ENCODE measurements at places on chromosomes 2 and 18.

DNA sequence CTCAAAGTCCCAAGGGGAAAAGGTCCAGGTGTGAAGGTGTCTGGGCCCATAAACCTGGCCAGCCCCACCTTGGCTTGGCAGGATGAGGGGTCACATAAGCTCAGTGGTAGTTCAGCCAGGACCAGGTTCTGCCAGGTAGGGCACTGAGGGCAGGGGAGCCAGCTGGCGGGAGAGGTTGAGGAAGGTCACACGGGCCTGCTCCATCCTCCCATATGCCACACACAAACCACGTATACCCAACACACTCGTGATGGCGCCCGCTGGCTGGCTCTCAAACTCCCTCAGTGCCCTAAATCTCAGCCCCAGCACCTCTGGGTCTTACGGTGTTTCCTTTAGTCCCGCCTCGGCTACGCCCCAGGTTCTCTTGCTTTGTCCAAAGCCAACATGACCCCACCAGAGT lies 160.5 kb downstream of the ZFP36L2 start:
- no peak for DNase-seq

DNA sequence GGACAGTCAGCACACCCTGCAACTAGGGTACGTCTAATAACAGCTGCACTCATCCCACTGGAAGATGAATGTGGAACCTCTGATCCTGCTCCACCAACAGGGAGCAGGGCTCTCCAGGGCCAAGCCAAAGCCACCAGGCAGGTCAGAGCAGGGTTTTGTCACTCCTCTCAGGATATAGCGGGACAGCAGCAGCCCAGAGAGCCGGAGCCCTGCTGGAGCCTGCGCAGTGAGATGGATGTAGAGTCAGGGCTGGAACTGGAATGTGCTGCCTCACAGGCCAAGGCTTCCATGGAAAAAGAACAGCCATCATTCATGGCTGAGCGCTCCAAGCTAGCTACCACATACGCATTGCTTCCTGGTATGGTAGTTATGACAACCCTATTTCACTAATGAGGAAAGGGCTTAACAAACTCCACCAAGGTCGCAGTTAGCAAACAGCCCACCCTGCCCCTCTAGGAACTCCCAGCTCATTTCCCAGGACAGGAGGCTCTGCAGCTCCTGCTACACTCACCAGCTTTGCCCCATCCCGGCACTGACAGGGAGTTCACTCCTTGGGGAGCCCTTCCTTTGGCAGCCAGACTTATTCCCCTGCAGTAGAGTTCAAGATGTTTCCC lies 85.2 kb downstream of the HS1BP3 start:
- no peak for DNase-seq

GRCh38 chr18:74468547-74469061 lies 11.5 kb upstream of the DIPK1C start:
- DNase-seq: no peak

- DNase-seq: peak; percentile 5
Observed at GRCh38 chr2:179268277-179268925, 3.8 kb upstream of the SESTD1 start.

- DNase-seq: no peak
Observed at GRCh38 chr2:189402932-189403331, 38.3 kb upstream of the WDR75 start.

DNA sequence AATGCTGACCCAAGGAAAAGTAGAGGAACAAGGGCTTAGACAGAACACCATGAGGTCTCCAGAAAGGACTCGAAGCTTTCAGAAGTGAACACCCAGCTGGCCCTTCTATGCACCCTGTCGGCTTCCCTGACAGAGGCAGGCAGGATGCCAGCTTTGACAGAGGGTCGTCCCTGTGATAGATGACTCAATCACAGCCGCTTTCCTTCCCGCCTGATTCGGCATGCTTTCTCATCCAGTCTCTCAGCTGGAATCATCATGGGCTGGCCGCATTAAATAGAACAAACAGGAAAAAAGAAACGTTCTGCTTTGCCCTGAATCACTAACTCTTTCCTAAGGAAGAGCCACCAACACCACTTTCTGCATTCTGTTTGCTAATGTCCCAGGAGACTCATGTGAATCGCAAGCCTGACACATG lies 140.3 kb upstream of the RAB12 start:
- DNase-seq: peak; percentile 62

DNA sequence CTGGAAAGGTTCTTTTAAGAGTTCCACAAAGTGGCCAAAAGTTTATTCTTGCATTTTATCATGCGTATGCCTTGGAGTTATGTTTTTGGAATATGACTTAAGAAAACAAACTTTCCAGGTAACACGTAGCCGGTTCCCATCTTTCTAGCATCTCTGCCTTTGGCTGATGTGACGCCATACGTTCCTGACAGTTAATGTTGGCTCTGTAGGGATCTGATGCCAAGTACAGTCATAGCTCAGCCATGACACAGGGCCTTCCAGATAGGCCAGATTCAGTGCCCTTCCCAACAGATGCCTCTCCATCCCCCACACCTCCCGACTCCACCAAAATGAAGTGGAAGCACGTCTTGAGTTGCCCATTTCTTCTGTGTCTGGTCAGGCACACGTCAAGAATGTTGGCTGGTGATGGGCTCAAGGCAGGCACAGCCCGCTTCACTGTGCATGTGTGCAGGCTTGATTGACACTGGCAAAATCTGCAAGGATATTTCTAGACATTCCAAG lies 51.0 kb upstream of the THOC1 start:
- DNase-seq: no peak

DNA sequence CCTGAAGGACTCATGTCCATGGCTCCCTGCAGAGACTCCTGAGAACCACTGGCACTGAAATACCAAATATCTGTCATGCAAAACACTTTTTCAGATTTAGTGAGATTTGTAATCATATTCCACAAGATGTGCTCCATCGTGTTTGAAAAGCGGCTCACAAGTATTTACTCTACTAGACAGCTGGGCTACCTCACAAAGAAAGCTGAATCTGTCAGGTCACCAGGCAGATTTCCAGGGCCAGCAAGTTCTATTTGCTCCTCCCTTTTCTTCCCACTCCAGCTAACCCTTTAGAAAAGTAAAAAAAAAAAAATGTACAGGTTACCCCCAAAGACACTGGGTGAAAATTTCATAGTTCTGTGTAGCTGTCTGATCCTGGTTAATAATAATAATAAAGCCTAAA lies 22.9 kb downstream of the WIPF1 start:
- DNase-seq: peak; percentile 51

- peak; percentile 18 for DNase-seq
Observed at GRCh38 chr2:23803264-23803964, 123.5 kb downstream of the ATAD2B start.

DNA sequence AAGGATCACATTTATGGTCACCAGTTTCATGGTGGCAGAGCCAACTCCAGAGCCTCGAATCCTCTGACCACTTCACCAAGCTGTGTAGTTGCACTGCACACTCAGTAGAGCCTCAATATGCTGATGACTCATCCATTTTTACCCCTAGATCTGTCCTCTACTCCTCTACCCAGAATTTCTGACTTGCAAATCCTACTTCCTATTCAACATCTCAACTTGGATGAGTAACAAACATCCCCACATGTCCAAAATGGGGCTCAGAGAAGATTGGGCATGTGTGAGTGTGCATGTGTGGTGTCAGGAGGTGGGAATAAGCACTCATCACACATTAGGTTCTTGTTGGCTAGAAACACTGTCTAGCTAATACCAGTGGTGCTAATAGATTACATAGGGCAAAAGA lies 57.8 kb upstream of the IGFBP2 start:
- DNase-seq: no peak

GRCh38 chr18:51235009-51235789 lies 37.7 kb upstream of the MEX3C start:
- no peak for DNase-seq

DNA sequence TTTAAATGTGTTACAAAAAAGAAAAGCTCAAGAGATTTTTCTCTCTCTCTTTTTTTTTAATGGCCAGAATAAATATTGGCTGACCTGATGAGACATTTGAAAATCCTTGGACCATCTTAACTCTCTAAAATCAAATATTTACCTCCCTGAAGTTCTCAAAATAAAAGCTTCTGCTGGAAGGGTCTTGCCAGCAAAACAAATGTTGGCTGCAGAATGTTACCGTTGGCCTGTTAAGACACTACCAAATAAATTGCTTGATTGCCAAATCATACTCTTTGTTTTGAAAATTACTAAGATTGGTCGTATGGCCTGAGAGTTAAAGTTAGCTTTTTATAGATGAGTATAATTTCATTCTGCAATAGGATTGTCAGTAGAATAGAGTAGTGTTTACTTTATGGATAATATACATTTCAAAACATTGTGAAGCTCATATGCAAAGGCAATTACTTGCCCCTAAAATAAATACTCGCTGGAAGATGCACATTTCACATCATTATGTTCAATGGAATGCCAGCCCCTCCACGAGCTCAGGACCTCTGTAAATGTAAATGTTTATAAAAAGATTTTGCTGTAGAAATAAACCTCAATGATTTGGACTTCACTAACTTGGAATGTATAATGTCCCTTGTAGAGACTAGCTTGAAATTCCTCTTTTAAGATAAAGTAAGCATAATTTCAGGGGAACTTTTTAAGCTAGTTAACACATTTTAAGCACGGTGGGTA lies 193.4 kb downstream of the SOX11 start:
- peak; percentile 15 for DNase-seq

DNA sequence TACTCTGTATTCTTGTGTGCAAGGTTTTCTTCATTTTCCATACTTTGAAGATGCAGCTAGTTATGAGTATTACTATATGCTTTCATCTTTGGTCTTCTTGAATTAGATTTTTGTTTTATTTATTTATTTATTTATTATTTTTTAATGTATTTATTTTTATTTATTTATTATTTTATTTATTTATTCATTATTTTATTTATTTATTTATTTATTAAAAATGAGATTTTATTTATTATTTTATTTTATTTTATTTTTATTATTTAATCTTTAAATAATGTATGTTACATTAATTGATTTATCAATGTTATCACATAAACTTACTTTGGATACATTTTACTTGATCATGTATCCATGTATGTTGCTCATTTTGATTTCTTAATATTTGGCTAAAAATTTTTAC lies 132.3 kb upstream of the GALNT13 start:
- no peak for DNase-seq

GRCh38 chr18:24947521-24948305 lies 404.3 kb downstream of the ZNF521 start:
- DNase-seq: no peak

GRCh38 chr2:71785516-71785981 lies 332.2 kb downstream of the DYSF start:
- DNase-seq: no peak

GRCh38 chr18:12606592-12607315 lies 51.2 kb downstream of the SPIRE1 start:
- DNase-seq: peak; percentile 45

- DNase-seq: no peak
Observed at GRCh38 chr2:119716284-119716672, 37.3 kb downstream of the TMEM177 start.

DNA sequence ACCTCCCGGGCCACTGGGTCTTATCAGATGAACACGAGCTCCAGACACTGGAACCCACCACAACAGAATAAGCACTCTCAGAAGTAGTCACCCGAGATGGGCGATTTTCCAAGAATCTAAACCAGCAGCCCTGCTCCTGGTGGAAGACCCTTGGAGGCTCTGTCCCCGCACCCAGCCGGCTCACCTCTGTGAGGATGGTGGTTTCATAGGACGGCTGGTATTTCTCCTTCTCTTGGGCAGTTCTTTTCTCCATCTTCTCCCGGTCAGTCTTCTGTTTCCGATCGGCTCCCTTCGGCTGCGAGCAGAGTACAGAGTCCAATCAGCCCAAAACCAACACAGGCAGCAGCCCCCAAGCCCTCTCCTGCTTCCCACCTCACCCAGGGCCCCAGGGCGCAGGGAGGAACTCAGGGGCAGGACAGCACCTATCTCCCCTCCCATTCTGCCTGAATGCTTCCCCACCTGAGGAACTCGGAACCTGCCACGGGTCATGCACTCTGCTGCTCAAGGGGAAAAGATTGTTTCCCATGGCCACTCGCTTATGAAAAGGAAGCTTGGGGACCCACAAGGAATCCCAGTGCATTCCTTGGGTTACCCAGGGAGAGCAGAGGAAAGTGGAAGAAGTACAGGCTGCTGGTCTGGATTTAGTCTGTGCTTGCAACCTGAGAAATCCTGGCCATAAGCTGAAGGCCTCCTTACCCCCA lies 42.7 kb downstream of the TFCP2L1 start:
- no peak for DNase-seq

- DNase-seq: no peak
Observed at GRCh38 chr2:236117861-236118269, 50.3 kb downstream of the GBX2 start.

GRCh38 chr18:45538444-45538843 lies 76.8 kb upstream of the SLC14A2 start:
- no peak for DNase-seq

DNA sequence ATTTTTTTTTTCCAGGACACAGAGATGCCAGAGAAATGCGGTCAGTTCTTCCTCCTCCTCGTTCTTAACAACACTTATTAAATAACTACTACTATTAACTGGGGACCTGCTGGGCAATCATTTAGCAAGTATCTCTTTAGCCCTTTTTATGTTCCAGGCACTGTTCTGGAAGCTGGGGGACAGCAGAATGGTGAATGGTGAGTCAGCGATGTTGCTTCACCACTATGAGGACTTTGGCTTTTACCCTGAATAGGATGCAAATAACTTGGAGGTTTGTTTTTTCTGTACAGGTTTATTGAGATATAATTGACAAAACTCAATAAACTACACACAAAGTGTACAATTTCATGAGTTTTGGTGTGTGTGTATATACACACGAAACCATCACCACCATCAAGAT lies 179.9 kb upstream of the MSH6 start:
- no peak for DNase-seq

DNA sequence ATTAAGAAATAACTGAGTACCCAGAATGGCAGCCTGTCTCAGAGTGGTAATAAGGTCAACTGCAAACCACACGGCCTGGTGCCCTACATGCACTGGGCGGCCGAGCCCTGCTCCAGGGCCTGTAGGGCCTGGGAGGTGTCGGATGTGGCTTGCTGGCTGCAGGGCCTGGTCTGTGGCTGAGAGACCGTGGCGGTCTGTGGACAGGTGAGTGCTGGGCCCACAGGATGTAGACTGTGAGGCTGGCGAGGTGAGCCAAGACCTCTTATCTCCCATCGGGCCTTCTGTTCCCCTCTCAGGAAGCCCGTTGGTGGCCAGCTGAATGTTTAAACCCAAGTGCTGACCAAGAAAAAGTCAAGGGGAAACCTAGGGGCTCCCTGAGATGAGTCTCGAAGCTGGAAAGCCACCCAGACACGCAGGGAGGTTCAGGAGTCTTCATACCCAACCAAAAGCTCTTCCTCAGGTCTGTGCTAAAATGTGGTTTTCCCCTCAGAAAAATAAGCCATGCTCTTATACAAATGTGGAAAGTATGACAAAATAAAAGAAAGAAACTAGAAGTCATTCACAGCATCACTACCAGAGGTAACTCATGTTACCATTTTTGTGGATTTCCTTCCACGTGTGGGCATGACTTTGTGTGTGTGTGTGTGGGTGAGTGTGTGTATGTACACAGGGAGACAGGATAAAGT lies 47.7 kb upstream of the CTDP1 start:
- DNase-seq: peak; percentile 23

Measured in stomach (tissue), 19 donors.